ENCODE measurements at places on chromosomes 5 and 9.

DNA sequence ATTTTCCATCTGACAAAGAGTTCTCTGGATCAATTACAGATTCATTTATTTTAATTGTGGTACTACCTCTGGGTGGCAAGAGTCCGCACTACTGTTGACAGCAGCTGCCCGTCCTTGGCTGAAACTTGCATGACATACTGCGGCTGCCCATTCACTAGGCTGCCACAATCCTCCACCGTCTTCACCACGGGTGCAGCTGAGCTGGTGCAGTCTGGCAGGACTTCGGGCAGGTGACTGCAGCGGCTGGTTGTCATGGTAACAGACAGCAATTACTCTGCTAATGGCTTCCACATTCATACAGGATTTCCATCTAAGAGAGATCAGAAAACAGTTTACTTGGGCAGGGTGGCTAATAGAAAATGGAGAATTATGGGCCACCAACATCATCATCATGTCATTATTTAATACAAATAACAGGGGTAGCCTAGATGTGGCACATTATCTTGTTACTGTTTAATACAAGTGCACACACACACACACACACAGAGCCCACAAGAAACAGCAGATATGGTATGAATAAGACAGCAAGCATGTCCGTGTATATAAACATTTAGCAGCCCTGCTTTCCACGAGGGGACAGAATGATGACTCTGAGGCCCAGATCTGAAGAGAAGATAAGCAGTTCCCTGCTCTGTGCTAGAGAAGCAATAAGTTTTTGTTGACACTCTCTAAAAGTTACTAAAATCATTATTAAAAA lies 112.3 kb downstream of the MARCHF3 start:
- no peak for DNase-seq

GRCh38 chr5:150637245-150638052 lies 3.0 kb upstream of the SYNPO start:
- no peak for DNase-seq

DNA sequence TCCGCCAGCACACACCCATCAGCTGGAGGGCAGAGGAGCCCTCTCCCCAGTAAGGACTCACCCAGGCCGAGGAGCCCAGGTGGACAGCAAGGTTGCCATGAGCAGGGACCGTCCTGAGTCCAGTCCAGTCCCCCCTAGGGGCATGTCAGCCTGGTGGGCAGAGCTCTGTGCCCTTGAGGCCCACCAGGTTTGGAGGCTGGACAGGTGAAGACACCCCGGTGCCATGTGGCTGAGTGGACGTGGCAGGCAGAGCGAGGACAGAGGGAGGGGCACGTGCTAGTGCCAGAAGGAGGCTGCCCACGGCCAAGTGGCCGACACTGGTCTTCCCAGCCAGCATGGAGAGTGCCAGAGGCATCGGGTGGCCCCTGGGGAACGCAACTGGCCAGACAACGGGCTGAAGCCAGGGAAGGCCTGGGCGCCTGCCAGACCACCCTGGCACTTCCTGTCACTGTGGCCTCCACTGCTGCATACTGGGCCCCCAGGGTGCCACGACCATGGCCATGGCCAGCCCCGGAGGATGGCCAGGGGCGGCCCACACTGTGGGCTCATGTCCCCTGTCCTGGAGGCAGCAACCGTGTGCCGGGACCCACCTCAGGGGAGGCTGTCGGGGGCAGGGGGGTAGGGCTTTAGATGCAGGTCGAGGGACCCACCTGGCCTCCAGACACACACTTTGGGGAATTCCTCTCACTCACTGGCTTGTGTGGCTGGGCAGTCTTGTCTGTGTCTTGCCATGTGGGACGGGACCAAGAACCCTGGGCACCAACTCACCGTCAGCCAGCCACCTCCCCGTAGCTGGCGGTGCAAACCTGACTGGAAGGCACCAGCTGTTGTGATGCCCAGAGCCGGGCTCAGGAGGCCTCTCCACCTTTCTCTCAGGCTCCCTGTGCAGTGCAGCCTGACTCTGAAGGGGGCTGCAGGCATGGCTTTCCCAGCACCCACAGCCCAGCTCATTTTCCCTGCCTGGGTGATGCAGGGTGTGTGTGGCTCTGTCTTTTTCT lies 42.3 kb upstream of the LPCAT1 start:
- no peak for DNase-seq

DNA sequence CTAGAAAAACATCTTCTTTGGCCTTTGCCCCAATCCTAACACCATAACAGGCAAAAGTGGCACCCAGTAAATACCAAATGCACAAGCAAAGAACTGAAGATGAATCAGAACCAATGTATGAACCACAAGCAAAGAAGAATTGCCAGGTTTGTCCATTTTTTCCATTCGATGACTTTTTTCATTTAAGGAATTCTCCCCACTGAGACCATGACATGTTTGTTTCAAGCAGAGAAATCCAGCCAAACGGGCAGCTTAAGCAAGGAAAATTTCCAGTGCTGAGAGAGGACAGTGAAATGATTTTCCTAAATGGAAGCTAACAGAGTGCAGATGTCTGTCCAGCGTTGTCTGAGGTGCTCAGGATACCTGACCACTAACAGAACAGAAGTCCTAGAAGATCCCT lies 203.7 kb downstream of the ADAMTS12 start:
- no peak for DNase-seq

GRCh38 chr5:19615661-19616060 lies 372.3 kb downstream of the CDH18 start:
- DNase-seq, result no peak

DNA sequence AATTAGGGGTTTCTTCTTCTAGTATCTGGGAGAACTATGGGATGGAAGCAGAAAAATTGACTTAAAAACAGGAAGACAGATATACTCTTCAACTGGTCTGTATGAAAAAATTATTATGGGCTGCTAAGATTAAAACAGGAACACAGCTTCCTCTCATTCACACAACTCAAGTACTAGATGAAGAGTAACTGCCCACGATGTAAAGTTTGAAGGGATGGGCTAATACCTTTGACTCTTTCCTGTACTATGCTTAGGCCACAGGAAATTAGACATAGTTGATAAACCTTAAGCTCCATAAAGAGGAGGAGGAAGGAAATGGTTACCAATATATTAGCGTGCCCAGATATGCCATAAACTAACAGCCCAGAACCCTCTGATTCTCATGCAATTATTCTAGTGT lies 88.6 kb downstream of the ANKRD31 start:
- DNase-seq, result no peak

GRCh38 chr9:136341769-136342168 lies 14.4 kb downstream of the GPSM1 start:
- no peak for DNase-seq

DNA sequence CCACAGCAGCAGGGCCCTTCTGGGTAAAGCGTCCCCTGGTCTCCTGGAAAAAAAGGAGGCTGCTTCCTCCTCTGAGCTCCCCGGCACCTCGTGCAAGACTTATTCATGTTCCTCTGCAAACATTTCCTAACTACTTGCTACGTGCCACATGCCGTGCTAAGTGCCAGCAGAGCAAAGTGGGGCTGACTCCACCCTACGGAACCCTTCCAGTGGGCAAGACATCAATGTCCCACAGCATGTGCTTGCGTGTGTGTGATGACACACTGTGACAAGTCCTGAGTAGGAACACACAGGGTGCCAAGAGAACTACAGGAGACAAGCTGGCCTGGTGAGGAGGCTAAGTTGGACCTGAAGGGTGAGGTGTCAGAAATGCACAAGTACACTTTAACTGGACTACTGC lies 57.4 kb downstream of the SEMA4D start:
- DNase-seq, result peak; percentile 53

GRCh38 chr9:123411191-123411590 lies 55.2 kb downstream of the CRB2 start:
- DNase-seq, result no peak

DNA sequence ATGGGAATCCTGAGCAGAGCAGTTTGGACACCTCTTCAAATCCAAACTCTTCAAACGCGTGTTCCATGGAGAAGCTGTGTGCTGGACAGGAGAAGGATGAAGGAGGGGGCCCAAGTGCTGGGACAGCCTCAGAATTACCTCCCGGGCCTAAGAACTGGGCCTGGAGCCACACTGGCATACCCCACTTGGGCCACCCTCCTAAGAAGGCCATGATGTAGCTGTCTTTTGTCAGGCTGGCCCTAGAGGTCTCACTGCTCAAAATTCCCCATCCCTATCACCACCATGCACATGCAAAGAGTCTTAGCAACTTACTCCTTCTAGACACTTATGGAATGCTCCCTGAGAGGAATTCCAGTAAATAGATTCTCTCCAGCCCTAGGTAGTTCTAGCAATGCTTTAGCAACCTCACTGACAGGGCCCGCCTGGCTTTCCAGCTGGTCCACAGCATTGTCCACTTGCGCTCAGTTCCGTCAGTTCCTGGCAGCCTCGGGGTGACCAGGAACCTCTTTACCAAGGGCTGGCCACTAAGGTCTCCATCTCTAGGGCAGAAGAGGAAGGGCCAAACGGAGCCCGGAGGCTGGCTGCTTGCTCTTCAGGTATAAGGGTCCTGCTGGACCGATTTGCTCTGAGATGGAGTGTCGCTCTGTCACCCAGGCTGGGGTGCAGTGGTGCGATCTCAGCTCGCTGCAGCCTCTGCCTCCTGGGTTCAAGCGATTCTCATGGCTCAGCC lies 75.3 kb downstream of the RGS3 start:
- no peak for DNase-seq

DNA sequence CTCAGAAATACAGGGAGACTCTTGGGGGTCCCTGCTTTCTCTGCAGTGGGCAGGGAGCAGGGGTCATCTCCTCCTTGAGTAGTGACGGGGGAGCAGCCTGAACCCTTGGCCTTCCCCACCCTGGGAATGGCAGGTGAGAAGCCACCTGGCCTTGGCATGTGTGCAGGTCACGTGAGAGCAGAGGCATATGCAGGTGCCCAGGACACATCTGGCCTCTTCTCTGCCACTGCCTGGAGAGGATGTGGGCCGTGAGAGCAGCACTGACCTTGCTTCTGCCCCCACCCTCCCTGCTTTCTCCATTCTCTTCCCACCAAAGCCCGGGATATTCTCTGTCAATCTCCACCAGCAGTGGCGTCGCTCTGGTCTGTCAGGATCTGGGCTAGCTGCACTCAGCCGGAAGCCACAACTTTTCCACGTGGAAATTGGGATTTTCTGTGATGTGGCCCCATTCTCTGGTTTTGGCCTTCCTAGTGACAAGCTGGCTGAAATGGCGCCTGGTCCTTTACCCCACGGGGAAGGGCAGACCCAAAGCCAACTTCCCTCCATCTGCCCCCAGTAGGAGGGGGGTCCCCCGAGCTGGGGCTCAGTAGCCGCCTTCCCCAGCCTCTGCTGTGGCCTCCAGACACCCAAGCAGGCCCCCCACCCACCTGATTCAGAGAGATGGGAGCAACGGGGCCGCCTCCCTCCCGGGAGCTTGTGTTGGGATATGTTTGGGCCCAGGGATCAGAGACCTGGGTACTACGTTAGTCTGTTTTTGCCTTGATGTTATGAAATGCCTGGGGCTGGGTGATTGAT lies 70.4 kb upstream of the FCN1 start:
- no peak for DNase-seq

DNA sequence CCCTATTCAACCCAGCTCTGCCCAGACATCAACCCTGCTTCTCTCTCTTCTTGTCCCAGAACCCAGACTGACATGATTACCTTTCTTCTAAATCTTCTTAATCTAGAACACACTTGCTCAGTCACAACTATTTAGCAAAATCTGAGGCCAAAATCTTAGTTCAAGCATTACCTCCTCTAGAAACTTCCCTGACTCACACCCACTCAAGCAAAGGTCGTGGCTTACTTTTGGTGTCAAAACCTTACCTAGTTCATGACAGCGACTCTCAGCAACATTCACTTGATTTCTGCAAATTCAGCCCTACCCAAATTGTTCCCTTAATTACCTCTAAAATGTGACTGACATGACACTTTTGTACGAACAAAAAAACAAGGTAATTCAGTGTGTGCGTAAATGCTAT lies 130.2 kb downstream of the TLE1 start:
- no peak for DNase-seq

DNA sequence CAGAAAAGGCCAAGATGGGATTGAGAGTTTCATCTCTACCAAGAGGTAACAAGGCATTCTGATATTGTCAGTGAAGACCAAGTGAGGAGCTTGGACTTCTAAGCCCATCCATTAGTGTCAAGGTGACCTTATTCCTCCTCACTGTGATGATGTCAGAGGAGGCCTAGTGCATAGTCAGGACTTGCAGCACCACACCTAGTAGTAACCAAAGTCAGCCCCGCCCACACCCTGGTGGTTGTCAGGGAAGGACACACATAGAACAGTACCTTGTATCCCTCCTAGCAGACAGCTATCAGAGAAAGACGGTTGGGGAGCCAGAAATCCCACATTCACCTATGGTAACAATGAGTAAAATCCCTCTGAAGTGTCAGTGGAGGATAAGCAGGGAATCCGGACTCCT lies 111.7 kb downstream of the AP3B1 start:
- no peak for DNase-seq

DNA sequence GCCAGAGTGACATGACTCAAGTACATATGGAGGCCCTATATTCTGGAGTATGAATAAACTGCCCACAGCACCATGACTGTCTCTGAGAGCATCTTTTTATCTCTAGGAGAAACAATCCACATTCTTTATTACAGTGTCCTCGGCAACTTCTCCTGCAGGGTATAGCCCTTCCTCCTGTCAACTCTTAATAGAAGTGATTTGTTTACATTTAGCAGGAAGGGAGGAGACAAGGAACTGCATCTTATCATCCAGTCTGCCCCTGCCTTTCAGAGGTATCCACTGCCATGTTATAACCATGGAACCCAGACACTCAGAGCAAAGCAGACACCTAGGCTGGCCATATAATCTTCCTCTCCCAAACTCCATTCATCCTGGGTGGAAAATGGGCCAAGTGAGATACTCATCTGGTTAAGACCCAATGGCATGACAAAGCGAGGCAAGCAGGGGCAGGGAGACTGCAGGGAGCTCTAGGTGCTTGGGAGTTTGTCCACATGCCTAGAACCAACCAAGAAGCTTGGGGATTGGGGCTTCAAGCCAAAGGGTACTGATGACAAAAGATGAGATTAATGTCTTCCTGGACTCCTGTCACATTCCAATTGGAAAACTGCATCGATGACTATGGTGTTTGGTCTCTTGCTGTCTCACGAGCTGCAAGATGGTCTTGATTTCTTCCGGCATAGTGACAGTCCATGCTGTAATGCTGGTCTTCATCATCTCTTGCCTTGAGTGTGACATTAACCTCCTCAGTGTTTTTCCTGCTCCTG lies 620.5 kb upstream of the KLF4 start:
- no peak for DNase-seq

GRCh38 chr9:87502391-87503221 lies 4.9 kb downstream of the DAPK1 start:
- DNase-seq, result no peak

GRCh38 chr5:151093476-151093889 lies 12.6 kb upstream of the TNIP1 start:
- no peak for DNase-seq

Measured in stimulated activated CD4-positive, alpha-beta T cell treated with anti-CD3 and anti-CD28 coated beads, Interleukin-4, amount 100 ng/mL, for 24 hours (primary cell).